GDM1 (cell line): ENCODE measurements at places on chromosomes 13 and 19.

- DNase-seq, result no peak
Observed at GRCh38 chr19:46806656-46807055, 18.3 kb upstream of the SLC1A5 start.

DNA sequence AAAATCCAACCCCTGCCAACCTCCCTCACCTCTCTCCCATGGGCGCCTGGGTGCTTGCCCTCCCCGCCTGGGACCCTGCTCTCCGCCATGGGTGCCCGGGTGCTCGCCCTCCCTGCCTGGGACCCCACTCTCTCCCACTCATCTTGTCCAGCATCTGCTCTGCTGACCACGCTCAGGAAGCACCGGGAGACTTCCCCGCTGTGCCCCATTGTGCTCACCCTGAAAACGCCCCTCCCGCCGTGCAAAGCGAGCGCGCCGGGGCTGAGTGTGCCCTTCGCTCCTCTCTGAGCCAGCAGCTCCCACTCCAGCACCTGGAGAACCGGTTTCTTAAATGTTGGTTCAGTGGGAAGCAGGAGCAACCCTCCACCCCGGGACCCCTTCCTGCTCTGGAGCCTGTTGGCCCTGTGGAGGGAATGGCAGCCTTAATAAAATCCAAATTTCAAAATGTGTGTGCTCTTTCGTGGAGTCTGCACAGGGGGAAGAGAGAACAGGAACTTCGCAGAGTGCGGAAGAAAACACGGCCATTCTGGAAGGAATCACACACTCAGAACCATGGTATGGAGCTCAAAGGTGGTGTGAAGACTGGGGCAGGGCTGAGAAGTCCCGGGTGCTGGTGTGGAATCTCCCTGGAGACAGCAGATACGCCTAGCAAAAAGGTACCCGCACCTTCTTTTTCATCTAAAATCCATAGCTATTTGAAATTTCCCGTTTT, 23.1 kb upstream of the CDC16 start:
- DNase-seq, result no peak

GRCh38 chr13:37700887-37701286, 102.3 kb upstream of the POSTN start:
- no peak for DNase-seq

DNA sequence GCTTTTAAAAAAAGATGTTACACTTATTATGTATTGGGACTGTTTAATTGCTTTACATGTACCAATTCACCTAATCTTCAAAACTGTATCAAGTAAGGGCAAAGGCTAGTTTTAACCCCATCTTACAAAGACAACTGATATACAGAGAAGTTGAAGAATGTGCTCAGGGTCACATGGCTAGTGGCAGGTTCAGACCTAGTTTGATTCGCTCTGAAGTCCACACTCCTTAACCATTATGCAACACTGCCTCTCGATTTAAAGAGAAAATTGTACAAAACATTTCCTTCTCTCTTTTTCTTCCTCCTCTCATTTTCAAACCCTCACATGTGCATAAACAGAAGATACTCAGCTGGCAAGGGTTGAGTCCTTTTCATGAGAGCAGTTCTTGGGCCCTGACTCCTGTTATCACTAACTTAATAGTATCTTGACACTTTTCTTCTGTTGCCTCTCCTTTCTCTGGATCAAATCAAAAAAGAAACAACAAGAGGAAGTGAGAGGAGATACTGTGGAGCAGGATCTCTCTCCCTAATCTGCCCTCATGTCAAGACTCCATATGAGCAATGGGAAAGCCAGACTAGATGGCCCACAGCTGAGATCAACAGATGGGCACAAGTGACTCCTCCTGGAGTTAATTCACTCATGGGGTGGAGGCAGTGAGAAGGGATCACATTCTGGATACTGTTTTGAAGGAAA, 19.0 kb upstream of the N4BP2L1 start:
- no peak for DNase-seq

DNA sequence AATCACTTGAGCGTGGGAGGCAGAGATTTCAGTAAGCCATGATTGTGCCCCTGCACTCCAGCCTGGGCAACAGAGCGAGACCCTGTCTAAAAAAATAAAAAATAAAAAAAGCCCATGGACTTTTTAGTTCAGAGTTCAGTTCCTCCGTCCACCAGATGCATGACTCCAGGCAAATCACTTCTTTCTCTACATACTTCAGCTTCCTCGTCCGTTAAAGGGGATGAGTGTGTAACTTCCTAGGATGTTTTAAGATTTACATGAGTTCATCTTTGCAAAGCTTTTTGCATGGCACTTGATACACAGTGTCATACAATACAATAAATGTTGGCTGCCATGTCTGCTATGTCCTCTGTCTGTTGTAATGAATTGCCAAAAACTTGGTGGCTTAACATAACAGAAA, 10.0 kb upstream of the FFAR2 start:
- DNase-seq, result no peak

GRCh38 chr13:48709213-48709612, 55.5 kb downstream of the CYSLTR2 start:
- DNase-seq, result no peak

DNA sequence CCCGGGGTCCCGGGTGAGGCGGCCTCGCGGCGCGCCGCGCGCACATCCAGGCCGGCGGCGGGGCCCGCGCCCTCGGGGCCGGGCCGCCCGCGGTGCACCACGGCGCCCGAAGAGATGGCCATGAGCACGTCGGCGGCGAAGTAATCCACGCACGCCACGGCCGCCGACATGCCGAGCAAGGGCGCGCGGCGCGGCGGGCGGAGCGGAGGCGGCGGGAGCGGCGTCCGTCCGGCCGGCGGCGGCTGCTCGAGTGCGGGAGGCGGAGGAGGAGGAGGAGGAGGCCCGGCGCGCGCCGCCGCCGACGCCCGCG, at the start of gene KLF16:
Gene KLF16, minus strand, starts transcription at position 252 of the 310 bp plus-strand sequence. Its CDS starts 82 bp downstream, at position 170.
- no peak for DNase-seq

GRCh38 chr19:3548606-3549005, 8.8 kb downstream of the MFSD12 start:
- no peak for DNase-seq

- no peak for DNase-seq
Observed at GRCh38 chr13:74243637-74244526, 109.7 kb upstream of the KLF12 start.

GRCh38 chr19:46748325-46749109, 2.3 kb upstream of the STRN4 start:
- DNase-seq, result no peak

DNA sequence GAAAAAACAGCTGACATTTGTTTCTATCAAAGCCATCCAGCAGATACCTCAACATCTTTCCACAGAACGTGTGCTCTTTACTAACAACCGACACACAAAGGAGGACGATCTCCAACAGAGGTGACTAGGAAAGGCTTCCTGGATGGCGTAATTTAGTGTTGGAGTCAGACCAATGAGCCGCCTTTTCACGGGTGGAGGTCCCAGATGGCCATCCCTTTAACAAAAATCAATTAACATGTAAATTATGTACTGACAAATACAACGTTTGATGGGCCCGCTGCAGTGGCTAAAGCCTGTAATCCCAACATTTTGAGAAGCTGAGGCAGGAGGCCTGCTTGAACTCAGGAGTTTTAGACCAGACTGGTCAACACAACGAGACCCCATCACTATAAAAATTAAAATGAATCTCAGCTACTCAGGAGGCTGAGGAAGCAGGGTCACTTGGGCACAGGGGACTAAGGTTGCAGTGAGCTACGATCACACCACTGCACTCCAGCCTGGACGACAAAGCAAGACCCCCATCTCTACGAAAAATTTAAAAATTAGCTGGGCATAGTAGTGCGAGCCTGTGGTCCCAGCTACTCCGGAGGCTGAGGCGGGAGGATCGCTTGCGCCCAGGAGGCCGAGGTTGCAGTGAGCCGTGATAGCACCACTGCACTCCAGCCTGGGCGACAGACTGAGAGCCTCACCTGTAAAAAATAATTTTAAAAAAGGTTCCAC, 1.2 kb upstream of the DPY19L3 start:
- DNase-seq, result no peak

- DNase-seq, result no peak
Observed at GRCh38 chr13:40943073-40943472, 76.0 kb downstream of the ELF1 start.

GRCh38 chr19:6736169-6736916, 1.0 kb downstream of the GPR108 start:
- DNase-seq, result peak; percentile 69

DNA sequence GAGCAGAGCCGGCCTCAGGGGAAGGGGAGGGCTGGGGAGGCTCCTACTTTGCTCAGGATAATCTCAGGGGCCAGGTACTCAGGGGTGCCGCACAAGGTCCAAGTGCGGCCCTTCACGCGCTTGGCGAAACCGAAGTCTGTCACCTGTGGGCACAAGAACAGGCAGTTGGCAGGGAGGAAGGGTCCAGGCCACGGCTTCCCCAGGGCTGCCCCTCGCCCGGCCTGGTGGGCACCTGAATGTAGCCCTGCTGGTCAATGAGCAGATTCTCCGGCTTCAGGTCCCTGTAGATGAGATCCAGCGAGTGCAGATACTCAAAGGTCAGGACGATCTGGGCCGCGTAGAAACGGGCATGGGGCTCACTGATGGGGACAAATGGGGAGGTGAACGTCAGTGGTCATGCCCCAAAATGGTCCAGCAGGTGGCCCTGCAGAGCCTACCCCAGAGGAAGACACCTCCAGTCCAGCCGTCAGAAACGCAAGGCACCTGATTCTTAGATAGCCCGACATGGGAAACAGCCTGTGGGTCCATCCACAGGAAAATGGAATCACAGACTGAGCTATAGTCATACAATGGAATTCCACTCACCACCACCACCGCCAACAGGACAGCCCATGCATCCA, 7.1 kb upstream of the SAMD1 start:
- DNase-seq, result no peak

- DNase-seq, result no peak
Observed at GRCh38 chr13:73767191-73767741, 366.9 kb downstream of the KLF12 start.

DNA sequence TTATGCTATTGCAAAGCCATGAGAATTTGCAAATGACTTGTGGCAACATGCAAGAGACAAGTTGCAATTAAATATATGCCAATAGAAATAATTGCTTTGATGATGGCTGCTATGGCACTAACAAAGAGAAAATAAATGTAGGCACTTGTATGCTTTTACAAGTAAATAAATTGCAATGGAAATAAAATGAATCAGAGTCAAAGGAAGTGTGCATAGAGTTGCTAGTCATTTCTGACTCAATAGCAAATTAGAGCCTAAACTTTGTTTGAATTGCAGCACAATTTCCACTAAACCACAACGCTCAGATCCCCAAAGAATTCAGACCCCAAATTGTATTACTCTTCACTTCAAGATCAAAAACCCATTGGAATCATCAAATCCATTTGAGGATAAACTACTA, 792.1 kb upstream of the ARGLU1 start:
- DNase-seq, result no peak

- no peak for DNase-seq
Observed at GRCh38 chr13:107241381-107241780, 673.4 kb upstream of the ARGLU1 start.

- no peak for DNase-seq
Observed at GRCh38 chr19:32372726-32373517, 27.5 kb downstream of the ZNF507 start.

DNA sequence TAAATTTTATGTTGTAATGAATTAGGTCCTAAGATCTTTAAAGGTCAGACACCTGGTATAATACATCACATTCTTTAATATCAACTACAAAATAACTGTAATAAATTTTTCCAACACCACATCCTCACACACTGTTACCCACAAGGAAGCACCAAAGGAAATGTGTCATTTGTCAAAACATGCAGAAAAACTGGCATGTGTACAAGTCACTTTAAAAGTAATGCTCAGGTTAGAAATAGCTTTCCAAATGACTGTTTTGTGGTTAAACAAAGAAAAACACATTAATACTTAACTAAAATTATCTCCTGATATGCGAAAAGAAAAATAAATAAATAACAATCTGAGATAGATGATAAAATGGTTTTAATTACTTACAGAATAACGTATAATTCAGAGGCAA, 74.7 kb downstream of the MZT1 start:
- peak; percentile 9 for DNase-seq

DNA sequence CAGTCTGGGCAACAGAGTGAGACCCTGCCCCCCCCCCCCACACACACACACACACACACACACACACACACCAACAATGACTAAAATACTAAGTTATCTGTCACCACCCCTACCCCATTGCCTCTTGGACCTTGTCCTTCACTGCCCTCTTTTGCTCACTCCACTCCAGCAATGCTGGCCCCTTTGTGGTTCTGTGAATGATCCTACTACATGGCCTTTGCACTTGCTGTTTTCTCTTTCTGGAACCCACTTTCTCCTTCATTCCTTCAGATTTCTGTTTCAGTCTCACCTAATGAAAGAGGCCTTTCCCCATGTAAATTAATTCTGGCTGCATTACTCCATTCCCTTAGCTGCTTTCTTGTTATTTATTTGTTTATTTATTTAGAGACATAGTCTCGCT, 2.5 kb upstream of the SAMD4B start:
- no peak for DNase-seq

DNA sequence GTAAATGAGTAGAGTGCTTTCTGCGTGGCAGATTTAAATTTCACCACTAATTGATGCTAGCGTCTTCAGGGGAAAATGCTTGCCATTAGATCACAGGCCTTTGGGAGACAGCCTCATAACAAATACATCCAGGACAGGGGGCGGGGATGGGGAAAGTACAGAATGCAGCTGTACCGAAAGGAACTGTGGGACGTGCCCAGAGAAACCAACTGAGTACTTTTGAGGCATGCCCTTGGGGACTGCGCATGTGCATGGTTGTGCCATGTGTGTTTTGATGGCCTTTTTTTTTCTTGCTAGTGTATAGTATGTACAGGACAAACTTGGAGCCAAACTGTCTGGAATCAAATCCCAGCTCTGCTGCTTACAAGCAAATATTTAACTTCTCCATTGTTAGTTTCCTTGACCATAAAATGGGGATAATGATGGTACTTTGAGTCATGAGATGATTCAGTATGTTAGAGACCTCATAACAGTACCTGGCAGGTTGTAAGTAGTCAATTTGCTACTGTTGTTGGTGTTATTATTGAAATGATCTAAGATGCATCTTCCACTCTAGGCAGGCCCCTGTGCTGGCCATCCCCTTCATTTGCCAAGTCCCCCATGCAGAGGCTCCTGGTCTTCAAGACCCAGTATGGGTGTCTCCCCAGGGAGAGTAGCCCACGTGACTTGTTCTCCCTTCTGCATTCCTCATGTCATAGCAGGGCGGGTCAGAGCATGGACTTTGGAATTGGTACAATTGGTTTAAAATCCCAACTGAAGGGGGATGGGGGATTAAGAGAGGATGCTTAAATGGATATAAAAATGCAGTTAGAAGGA, 68.3 kb upstream of the NPAS1 start:
- DNase-seq, result no peak

DNA sequence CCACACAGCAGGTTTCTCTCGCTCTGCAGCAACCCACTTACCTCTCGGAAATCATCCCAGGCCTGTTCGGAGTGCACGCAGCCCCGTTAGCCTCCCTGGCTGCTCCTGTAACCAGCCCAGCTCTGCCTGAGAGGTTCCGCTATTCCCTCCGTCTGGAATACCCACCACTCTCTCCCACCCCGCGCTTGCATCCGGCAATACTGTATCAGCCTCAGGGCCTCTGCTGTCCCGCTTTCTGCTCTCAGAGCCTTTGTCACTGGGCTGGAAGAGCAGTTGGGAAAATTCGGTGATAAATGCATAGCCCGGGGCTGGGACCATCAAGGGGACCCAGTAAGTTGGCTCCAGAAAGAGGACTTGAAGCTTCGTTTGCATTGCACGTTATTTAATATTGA, 759 bp upstream of the TLE6 start:
- no peak for DNase-seq

GRCh38 chr13:31032528-31033113, 100.2 kb downstream of the TEX26 start:
- no peak for DNase-seq

- no peak for DNase-seq
Observed at GRCh38 chr13:74324338-74324737, 190.1 kb upstream of the KLF12 start.

GRCh38 chr19:18108897-18109296, 11.3 kb downstream of the MAST3 start:
- DNase-seq, result no peak
